ENCODE measurements at places on chromosomes 1 and 21. TPM values are rescaled to one million over a fixed set of nuclear protein-coding genes. Genes with fewer than 3 reads are reported as not detected.

DNA sequence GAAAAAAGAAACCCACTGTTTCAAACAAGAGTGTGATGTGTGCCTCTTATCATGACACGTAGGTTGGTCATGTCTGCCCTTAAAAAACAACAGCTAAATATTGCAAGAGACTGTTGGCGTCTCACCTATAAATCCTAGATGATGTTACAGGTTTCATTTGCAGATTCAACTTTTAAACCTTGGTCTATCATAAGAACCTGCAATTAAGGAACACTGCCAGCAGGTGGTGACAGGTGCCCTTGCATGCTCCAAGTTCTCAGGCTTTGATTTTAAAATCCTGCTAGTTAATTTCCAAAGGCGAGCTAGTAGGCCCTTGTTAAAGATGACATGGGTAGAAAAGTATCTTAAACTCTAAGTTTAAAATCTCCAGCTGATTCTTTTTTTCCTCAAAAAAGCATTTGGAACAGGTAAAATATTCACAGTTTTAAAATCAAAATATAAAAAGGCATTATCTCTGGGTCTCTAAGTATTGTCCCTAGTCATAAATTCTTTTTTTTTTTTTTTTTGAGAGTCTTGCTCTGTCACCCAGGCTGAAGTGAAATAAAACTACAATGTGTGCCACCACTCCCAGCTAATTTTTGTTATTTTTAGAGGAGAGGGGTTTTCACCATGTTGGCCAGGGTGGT lies 39.1 kb downstream of the CLSTN1 start:
- DNase-seq, result peak; percentile 90

- no peak for DNase-seq
Observed at GRCh38 chr1:186897008-186897407, 68.3 kb downstream of the PLA2G4A start.

DNA sequence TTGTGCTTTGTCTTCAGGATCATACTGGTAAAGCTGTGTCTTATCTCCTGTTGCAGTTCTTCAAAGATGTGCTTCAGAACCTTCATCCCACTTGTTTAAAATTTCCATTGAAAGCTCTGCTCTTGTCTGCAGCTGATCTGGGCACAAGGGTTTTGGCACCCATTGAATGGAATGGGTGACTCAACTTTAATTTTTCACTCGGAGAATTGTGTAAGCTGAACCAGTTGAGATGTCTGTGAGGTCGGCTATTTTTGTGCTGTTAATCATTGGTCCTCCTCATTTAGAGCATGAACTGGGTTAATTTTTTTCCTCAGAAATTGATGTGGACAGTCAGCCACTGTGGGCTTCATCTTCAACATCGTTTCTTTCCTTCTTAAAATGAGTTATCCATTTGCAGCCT lies 252.1 kb downstream of the TM2D1 start:
- no peak for DNase-seq

GRCh38 chr1:211326528-211327345 lies at the start of gene TRAF5:
TSS of gene TRAF5 (plus strand) at chr1:211326833. CDS start at chr1:211353240, 26,407 bp downstream.
- no peak for DNase-seq

GRCh38 chr21:37896788-37897187 lies 19.5 kb downstream of the KCNJ6 start:
- DNase-seq, result no peak

GRCh38 chr1:241317676-241318075 lies 39.3 kb downstream of the RGS7 start:
- no peak for DNase-seq

DNA sequence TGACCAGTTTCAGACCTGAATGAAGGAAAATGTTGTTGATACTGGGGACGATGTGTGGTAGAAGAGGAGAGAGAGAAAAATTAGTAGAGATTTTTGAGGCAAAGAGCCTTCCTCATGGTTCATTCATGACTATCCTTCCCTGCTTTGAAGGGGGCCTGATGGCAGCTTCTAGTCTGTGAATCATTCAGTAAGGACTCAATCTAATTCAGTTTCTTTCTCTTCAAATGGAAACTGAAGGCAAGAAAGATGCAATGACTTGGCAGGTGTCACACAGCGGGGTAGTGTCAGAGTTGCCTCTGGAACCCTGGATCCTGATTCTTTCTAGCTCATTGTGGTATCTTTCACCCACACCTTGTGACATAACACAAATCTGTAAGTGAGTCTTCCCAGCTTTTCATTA lies 14.9 kb upstream of the CD5L start:
- no peak for DNase-seq

- DNase-seq, result no peak
Observed at GRCh38 chr1:23567996-23568607, 8.8 kb upstream of the ID3 start.

- DNase-seq, result no peak
Observed at GRCh38 chr1:18278946-18279345, 171.3 kb downstream of the IGSF21 start.

GRCh38 chr1:93542398-93542797 lies 94.5 kb downstream of the FNBP1L start:
- no peak for DNase-seq

- DNase-seq, result no peak
Observed at GRCh38 chr1:37035796-37036666, 1.7 kb upstream of the GRIK3 start.

GRCh38 chr1:28720376-28720775 lies 16.4 kb upstream of the YTHDF2 start:
- no peak for DNase-seq

The AHDC1 gene
- 20.4 TPM for total RNA-seq

The PLA2G2A gene
- 0.31 TPM for total RNA-seq

The IL10 gene
- total RNA-seq, result not detected

The NUP133 gene
- total RNA-seq, result 33.5 TPM

The SMIM1 gene
- 1.9 TPM for total RNA-seq

The AMY2A gene
- total RNA-seq, result not detected
